ENCODE measurements at places on chromosomes 13 and 19.

- DNase-seq: no peak
Measured at GRCh38 chr19:10269333-10270179, 1.4 kb upstream of the ICAM1 start.

GRCh38 chr19:7676376-7676775 is 514 bp upstream of the MCEMP1 start:
- DNase-seq: no peak

GRCh38 chr13:37934339-37935191 is 65.0 kb upstream of the TRPC4 start:
- no peak for DNase-seq

GRCh38 chr13:105678072-105678471 is 857.4 kb downstream of the EFNB2 start:
- DNase-seq: no peak

DNA sequence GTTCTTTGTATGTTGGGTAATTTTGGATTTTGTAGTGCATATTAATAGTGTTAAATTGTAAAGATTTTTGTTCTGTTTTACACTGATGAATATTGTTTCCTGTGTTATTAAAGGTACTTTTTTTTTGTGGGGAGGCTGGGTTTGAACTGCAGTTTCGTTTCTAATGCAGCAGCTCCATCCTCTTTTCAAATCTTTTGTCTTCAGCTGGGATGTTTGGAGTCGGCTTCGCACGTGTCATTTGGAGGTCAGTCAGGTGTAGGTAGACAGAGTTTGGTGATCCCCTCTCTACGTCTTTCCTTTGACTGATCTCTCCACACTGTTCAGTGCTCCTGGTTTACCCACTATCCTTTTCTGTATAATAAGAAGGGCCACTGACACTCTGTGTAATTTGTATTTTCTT is 30.3 kb downstream of the TDRD3 start:
- no peak for DNase-seq

- no peak for DNase-seq
Measured at GRCh38 chr19:12111943-12112637, 28.1 kb downstream of the ZNF20 start.
